Stromal cell of bone marrow (primary cell): ENCODE measurements at places on chromosomes 12 and 14.
A peak's percentile ranks its signal among the peaks of the same experiment; 100 is the strongest.

- DNase-seq, result no peak
These were observed 43.3 kb downstream of the AEBP2 start for GRCh38 chr12:19482551-19483109.

DNA sequence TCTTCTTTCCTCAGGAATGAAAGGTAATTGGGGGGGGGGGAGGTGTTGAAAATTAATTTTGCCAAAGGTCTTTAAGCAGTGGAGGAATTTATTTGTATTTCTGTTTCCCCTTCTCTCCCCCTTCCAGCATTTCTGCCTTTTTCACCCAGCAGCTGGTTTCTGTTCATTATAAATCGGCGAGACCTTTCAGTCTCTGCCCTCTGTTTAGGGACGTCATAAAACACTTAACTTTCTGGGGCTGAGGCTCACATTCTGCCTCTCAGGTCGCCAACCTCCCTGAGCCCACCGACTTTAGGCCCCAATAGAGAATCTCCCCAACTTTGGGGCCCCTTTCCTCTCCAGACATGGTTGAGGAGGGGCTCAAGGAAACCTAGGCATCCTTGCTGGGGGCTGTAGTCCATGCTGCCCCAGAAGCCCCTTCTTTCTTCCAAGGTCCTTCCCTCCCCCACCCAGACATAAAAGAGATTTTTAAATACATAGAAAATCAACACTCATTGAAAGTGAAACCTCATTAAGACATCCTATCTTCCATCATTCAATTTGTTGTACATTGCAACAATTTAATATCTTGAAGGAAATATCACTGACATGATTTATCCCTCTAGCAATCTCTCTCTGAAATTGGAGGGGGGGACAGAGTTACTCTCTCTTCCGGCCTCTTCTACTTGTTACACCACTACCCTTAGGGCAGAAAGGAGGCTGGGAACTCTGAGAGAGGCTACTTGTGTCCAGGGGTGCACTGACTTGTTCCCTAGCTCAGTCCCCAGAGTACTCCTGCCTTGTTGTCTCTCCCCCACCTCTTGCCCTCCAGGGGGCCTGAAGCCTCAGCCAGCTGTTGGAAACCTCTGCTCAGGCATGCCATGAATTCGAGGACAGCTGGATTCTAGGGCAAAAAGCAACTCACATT lies 2.5 kb upstream of the HOXC6 start:
- no peak for DNase-seq

DNA sequence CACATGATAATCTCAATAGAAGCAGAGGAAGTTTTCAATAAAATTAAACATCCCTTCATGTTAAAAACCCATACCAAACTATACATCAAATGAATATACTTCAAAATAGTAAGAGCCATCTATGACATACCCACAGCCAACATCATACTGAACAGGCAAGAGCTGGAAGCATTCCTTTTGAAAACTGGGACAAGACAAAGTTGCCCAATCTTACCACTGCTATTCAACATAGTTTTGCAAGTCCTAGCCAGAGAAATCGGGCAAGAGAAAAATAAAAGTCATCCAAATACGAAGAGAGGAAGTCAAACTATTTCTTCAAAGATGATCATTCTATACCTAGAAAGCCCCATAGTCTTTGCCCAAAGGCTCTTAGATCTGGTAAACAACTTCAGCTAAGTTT lies 454.7 kb upstream of the PRICKLE1 start:
- no peak for DNase-seq

DNA sequence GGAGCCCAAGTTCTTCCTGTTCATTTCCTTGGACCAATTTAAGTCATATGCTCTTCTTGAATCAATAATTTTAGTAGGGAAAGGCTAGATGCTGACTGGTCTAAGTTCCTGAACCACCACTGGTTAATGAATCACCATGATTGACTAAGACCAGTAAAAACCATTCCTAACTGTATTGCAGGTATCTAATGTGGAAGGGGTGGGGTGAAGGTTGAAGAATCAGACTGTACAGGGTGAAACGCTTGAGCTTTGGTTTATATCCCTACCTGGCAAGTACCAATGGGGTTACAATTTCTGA lies 100.1 kb downstream of the DYRK2 start:
- no peak for DNase-seq

GRCh38 chr12:27606986-27607385 lies 83.0 kb downstream of the PPFIBP1 start:
- no peak for DNase-seq

- no peak for DNase-seq
These were observed 954 bp upstream of the CALCOCO1 start for GRCh38 chr12:53728206-53728605.

GRCh38 chr12:78181544-78182162 lies 351.0 kb downstream of the NAV3 start:
- DNase-seq, result no peak

DNA sequence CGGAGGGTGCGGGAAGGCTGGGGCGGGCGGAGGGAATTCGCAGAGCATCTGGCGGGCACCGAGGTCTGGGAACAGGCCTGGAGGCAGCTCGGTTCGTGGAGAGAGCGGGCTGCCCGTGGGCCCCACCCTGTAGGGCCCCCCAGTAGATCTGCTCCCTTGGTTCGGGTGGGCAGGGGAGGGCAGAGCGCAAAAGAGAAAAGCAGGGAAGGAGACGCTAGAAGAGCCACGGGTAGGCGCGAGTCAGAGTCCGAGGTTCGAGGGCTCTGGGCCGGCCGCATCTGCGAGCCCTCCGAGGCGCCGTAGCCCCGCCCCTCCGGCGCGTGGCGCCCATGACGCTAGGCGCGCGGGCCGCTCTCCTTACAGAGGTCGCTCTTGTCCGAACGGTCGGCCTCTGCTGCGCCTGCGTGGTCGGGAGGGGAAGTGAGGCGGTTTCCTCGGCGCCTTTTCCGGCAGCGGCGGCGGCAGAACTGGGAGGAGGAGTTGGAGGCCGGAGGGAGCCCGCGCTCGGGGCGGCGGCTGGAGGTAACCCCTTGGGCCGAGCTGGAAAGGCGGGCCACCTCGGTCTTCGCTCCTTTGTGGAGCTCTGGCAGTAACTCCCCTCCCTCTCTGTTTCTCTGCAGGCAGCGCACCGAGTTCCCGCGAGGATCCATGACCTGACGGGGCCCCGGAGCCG lies at the start of gene ARF6:
Gene ARF6 (plus strand): TSS at position 447 of the 673 bp plus-strand sequence. CDS start 655 bp downstream, outside the sequence.
- peak; percentile 95 for DNase-seq

- DNase-seq, result no peak
These were observed 13.1 kb downstream of the SLC39A5 start for GRCh38 chr12:56242986-56243385.

DNA sequence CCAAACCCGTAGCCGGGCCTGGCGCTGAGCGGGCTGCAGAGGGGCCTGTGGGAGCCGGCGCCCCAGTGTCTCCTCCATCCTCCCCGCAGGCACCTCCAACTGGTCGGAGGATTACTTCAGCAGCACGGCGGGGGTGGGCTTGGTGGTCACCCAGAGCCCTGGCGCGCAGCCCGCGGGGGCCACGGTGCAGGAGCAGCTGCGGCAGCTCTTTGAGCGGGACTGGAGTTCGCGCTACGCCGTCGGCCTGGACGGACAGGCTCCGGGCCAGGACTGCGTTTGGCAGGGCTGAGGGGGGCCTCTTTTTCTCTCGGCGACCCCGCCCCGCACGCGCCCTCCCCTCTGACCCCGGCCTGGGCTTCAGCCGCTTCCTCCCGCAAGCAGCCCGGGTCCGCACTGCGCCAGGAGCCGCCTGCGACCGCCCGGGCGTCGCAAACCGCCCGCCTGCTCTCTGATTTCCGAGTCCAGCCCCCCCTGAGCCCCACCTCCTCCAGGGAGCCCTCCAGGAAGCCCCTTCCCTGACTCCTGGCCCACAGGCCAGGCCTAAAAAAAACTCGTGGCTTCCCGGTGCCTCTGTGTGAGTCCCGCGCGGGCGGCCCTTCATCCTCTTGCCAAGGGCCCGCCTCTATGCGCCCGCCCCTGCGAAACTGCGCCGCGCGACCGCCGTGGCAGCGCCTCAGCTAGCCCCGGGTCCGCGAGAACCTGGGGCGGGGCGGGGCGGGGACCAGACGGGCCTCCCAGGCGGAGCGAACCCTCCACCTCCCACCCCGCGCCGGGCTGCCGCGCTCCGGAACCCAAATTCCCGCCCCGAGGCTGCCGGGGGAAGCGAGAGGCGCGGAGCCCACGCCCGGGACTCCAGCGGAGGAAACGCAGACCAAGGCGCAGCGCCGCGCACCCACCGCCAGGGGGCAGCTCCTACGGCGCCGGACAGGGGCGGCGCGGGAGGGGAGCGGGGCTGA lies 8.3 kb downstream of the PLD4 start:
- peak; percentile 57 for DNase-seq

- no peak for DNase-seq
These were observed 1.6 kb downstream of the FGF6 start for GRCh38 chr12:4444031-4444430.

DNA sequence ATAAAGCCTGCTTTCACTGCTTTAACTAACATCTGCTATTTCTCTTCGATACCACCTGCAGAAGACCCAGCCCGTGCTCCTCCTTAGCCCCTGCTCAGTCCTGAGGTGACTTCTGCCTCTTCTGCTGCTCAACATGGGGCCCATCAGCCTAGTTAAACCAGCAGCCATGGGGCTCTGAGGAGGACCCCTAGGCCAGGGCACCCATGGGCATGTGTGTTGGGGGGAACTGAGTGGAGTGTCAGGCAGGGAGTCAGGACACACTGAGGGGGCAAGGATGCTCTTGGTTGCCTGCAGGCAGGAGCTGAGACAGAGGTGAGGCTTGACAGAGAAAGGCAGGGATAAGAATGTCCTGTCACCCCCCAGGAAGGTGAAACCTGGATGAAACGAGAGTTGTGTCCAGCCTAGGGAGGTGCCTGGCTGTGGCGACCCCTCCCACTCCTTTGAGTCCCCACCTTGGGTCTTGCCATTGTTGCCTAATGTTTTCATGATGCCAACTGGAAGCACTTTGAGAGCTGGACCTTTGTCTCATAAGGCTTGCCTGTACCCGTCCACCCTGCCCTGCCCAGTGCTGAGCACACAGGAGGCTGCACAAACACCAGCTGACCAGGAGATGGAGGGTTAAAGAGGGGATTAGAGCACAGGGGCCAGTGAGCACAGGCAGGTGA lies 12.5 kb upstream of the RABGGTA start:
- DNase-seq, result no peak

GRCh38 chr14:93239869-93240677 lies 33.0 kb downstream of the UBR7 start:
- no peak for DNase-seq

DNA sequence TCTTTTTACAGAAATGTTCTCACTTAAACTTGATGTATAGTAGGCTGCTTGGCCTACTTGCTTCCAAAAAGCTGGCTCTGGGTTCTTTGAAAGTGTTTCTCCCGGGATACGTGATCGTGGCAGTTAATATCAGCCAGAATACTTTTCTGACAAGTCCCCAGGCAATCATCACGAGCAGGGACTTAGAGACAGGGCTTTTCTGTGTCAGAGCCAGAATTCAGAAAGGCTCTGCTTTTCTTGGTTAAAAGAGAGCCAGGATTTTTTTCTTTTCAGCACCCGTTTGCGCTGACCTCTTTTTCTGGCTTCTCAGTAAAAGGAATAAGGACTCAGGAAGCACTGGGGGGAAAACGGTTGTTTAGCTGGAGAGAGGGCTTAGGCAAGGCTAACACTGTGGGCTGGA lies 57.8 kb upstream of the ARHGAP5 start:
- no peak for DNase-seq

DNA sequence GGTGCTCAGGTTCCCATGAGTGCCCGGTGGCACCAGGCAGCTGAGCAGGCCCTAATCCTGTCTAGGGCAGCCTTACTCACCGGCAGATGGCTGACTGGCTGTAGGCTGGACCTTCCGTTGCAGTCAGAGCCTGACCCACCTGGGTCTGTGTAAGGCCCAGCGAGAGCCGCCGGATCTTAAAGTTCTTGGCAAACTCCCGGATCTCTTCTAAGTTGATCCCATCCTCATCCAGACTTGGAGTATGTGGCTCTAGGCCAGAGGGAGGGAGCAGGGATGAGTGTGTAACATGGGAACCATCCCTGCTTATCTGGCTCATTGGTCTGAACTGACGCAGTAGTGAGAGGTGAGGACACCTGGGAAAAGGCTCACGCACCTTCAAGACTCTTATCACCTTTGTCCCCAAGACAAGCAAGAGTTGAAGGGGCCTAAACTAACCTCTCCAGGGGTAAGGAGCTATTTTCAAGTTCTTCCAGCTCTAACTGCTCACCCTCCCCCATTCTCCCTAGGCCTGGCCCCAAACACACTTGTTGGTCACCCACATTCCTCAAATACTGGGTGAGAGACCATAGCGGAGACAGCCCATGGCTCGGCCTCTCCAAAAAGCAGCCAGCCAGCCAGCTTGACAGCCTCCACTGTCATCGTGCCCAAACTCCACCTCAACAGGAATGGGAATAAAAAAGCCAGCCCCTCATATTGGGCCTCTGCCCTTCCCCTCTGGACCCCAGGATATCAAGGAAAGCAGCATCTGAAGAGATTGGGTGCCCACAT lies 18.8 kb upstream of the TFCP2 start:
- DNase-seq, result no peak

DNA sequence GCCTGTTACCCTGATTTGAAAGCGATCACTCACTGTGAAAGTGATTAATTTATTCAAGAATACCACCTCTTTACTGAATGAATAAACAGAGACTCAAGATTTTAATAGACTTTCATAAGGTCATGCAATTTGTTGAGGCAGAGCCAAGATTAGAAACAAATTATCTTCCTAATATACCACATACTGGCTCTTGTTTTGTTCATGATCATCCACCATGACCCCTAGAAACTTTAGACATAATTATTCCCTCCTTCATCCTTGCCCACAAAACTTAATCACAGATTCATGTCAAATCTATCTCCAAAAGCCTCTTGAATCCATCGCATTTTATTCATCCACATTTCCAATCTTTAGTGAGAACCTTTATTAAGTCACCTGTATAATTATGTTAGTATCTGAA lies 152.3 kb downstream of the ATXN7L3B start:
- no peak for DNase-seq

DNA sequence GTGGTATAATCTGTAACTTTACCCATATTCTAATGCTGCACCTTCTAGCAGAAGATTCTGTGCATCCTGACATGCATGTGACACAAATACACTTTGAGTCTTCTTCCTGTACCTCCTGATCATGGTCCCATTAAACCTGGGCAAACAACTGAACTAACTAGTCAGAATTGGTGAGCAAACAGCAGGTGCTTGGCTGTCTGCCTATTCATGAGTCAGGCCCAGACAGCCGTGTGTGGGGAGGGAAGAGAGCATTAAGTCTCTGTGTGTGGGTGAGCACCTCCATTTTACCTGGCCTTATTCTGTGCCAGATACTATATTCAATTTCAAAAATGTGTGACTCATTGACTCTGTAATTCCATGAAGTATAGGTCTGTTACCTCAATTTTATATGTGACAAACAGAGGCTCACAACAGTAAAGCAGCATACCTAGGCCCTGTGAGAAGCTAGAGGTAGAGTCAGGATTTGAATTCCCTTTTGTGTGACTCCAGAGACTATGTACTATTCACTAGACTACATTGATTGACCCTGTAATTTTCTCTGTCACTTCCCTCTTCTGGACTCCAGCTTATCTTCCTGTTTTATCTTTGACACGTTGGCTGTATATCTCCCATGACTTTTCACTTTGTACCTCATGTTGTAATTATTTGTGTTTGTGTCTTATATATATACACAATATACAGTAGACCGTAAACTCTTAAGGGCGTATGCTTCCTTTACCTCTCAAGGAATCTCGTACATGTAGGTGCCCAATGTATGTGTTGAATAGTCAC lies 32.2 kb downstream of the SUSD6 start:
- DNase-seq, result no peak
